ENCODE measurements at places on chromosomes 5 and 9.

DNA sequence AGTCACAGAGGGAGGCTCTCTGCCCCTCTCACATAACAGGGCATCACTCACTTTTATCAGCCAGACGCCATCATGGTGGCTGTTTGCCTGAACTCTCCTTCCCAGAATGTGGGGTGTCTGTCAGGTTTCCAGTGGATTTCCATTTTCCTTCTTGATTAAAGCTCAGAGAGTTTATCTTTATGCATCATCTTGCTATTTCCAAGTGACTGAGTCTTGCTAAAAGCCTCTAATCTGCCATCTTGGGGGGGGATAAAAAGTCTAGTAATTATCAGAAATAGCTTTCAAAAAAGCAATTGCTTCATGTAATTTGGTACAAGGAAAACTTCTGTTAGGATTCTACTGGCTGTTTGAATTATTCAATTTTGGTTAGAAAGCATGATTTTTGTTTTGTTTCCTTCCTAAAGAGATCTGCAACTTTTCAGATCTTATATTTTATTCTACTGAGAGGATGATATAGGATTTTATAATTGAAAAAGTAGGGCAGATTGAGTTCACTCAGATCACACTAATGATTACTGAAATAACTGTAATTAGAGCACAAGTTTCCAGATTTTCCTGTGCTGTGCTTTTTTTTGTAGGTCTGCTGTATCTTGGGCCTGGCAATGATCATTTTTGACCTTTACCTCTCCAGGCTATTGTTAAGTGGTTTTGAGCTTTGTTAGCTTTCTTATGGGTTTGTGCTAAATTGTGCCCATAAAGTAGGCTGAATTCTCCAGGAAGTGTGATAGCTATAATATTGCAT, 661.5 kb downstream of the TLE4 start:
- DNase-seq, result no peak

GRCh38 chr5:171480239-171480638, 60.8 kb downstream of the FGF18 start:
- DNase-seq, result no peak

DNA sequence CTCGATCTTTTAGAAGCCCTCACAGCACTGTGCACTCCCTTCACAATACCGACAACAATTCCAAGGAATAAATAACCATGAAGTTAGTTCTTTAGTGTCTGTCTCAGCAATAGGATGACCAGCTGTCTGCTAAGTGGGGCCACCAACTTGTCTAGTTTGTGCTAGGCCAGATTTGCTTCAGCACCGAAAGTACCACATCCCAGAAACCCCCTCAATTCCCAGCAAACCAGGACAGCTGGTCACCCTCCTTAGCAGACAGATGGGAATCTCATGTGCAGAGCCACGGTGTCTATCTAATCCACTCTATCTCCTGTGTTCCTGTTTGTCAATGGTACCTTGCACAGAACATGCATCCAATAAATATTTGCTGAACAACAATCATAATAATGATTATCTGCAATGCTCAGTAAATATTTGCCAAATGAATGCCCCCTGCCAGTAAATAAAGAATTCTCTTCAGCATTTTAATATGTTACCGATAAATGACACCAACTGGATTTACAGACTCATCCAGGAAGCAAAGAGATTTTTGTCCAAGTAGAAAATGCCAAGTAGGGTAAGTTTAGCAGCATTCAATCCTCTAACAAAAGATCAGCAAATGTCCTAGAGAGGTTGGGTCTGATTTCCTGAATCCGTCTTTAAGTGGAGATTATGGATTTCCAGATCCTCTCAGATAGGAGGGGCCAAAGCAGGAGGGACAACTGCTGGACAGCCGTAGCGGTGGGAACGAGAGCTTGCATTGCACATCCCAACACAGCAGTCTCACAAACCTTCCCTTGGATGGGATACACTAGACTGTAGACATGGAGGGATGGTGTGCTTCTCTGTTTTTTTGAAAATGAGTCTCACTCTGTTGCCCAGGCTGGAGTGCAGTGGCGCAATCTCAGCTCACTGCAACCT, 51.9 kb upstream of the ANKRD33B start:
- DNase-seq, result no peak

- no peak for DNase-seq
Observed at GRCh38 chr9:83569326-83569725, 31.1 kb upstream of the FRMD3 start.
